Fibroblast of upper back skin (primary cell): ENCODE measurements at places on chromosomes 5 and 9.

DNA sequence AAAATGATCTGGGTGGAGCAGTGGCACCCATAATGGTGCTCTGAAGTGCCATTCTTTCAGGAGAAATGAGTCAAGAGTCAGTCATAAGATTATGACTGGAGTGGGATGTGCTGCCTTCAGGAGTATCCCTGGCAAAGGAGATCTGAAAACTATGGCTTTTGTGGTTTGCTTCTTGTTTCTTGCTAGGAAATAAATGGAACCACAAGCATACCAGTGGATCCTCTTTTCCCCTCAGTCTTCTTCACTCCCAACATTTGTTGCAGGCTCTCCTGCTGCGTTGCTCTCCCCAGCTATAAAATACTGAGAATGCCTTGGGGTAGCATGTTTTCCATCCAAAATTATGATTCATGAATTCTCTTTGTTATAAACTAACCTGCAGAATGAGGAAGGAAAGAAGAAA, 199.1 kb downstream of the NNT start:
- peak; percentile 91 for DNase-seq

DNA sequence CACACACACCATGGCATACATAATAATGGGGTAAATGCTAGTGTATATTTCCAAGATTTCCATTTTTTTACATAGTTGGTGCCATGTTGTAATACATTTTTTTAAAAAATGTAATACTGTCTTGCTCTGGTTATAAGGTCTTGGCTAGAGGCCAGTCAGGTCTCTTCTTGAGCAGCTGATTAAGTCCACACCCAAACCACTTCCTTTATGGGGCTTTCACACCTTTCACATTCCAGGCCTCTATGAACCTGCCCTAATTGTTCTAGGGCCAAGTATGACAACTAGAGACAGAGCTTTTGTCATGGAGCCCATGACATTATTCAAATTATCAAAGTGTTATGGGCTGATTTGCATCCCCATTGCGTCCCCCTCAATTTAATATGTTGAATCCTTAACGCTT, 495.6 kb upstream of the CTNND2 start:
- DNase-seq: no peak

DNA sequence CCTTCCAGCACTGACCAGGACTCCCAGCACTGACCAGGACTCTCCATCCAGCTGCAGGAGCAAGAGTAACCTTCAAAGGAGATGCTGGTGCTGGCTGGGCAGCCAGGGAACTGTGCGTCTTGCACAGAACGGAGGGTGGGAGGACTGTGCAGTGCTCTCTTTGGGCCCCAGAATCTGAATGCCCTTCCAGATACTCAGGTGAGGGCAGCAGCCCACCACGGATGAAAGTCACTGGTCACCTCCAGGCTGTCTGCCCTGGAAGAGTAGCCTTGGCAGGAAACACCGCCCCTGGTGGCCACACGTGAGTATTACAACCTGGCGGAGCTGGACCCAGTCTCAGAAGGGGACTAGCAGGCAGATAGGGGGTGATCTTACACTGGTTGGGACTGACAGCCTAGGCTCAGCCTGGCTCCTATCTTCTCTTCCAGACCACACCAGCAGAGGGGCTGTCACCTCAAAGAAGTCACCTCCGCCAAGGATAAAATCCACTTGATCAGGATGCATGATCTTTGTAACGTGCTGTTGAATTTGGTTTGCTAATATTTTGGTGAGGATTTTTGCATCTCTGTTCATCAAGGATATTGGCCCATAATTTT, 4.8 kb upstream of the SARDH start:
- peak; percentile 59 for DNase-seq

DNA sequence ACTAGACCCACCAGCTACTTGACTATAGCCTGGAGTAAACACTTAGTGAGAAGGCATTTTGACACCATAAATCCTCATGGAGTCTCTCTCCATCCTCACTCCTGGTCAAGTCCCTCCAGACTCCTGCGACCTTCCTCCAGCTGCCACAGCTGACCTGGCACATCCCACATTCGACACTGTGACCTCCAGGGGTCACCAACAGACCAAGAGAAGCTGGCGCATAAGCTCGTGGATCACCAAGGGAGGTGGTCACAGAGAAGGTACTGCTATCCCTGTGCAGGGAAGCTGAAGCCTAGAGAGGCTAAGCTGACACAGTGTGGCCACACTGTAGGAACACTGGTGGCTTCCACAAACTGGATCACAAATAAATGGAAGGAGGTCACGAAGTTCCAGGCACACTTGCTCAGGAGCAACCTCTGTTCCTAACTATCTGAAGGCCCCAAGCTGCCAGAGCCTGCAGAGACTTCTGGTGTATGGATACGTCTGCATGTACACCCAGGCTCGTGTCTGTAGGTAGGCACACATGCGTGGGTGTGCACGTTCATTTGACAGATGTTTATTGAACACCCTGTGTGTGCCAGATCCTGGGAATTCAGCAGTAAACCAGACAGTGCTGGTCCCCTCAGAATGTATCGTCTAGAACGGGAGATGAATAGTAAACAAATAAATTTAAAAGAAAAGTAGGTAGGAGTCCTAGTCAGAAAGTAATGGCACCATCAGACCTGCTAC, 104.4 kb downstream of the C5orf15 start:
- DNase-seq: no peak

GRCh38 chr9:83198371-83198770, 135.4 kb upstream of the RASEF start:
- DNase-seq: no peak

DNA sequence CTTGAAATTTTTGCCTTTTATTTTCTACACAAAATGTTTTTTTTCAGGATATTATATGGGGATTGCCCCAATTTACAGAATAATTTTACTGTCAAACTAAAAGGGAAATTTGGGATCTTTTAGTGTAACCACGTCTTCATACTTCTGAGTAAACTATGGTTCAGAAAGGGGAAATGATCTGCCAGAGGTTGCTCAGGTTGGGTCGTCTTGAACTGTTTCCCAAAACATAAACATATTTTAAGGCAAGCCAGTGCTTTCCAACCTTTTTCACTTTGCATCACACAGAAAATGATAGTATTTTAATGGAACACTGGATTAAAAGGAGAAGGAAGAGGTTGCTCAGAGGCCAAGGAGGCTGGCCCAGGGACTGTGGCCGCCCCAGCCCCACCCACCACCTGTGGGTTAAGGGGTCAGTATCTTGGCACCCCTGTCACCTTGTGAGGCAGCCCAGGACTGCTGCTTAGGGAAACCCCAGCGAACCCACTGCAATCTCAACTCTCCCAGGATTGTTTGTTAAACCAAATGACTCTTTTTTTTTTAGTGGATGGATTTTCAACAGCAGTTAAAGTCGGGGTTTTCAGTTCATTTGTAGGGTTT, 142.7 kb upstream of the DHFR start:
- DNase-seq: no peak

GRCh38 chr5:22250528-22250927, 602.6 kb downstream of the CDH12 start:
- DNase-seq: no peak

- peak; percentile 19 for DNase-seq
These were observed 80.6 kb downstream of the FBXO4 start for GRCh38 chr5:42005561-42006153.

GRCh38 chr5:3122985-3123762, 371.7 kb upstream of the IRX2 start:
- DNase-seq: no peak

- no peak for DNase-seq
These were observed 47.2 kb upstream of the KCNMB1 start for GRCh38 chr5:170436335-170436734.

DNA sequence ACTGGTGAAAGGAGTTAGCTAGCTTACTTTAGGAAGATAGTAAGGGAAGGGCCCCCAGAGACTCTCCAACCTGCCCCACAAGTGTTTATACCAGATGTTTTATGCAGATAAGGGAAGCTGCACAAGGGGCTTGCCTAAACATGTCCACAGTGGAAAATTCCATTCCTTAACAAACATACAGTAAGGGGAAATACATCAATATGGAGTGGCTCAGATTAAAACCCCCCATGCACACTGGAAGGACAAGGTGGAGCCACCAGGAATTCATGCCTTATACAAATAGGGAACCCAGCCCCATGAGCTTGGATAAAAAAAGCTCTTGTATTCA, 106.3 kb upstream of the GPBP1 start:
- DNase-seq: peak; percentile 3

DNA sequence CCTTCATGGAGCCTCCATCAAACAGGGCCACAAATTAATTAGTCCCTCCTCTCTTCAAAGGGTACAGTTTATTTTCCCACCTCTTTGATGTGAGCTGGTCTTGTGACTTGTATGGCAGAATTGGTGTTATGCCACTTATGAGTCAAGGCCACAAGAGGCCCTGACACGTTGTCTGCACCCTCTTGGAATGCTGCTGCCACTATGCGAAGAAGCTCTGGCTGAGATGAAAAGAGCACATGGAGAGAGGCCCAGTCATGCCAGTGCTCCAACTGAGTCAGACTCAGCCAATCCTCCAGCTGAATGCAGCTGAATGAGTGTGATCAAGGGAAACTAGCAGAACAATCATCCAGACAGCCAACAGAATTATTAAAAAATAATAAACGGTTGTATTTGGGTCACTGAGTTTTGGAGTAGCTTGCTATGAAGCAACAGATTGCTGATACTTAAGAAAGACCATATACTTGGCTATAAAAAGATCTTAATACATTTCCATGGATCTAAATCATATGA, 128.3 kb downstream of the MARCHF11 start:
- no peak for DNase-seq

DNA sequence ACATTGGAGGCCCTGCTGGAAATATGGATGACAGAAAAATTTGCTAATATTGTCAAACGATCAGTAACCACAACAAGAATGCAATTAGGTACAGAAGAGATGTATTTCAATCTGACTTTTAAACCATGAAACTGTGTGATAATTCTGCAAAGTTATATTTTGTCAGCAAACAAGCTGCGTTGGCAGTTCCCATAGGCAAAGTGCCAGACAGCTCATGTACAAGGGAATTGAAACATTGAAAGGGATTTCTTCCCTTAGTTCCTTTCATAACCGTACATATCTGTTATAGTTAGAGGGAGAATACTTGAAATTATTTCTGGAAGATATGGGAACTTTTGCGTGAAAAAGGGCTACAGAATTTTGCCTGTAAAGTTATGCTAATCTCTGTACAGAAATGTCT, 419.4 kb upstream of the PTGER4 start:
- DNase-seq: peak; percentile 3

- DNase-seq: peak; percentile 1
These were observed 2010.0 kb upstream of the WWC1 start for GRCh38 chr5:166281433-166281832.

DNA sequence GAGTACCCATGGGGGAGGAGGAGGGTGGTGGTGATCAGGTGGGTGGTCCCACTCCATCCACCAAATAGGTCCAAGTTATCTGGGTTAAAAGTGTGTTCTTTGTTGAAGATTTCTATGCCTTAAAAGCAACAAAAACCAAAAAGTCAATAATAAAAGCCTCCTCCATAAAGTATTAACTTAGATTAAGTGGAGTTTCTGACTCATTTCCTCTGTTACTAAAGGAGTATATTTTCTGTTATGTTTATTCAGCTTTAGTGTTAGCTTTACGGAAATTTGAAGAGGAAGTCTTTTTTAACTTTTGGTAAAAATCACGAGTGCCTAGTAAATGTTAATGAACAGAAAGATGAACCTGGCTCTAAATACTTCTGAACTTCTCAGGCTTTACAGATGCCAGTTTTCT, 17.8 kb downstream of the FBXO38 start:
- DNase-seq: no peak

- peak; percentile 39 for DNase-seq
These were observed 38.0 kb upstream of the LRRC14B start for GRCh38 chr5:153256-153655.

DNA sequence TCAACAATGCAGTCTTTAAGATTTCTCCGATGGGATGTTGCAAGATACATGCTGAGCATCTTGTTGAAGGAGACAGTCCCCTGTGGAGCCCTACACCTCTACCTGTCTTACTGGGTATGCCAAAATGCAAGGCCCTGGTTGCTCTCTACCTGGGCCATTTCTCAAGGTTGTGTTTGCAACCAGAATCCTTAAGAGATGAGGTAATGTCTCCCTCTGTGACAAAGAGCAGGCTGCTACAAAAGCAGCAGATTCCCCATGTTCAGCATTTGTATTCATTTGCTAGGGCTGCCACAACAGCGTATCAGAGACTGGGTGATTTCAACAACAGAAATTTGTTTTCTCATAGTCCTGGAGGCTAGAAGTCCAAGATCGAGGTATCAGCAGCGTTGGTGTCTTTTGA, 138.4 kb upstream of the RPS23 start:
- DNase-seq: no peak

DNA sequence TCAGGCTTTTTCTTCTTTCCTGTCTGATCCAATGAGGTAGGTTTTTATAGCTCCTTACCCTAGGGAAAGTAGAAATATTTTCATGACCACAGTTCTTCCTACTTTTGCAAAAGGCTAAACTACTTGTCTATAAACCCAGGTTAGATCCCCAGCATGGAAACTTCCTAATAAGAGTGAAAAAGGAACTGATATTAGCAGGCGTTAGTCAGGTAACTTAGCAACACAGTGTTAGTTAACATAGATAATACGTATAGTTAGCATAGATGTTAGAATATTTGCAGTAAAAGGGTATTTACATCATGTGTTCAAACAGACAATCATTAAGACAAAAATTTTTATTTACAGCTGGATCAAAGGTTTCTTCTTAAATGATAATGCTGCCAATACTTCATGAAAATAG, 162.9 kb upstream of the DAB2 start:
- DNase-seq: no peak

DNA sequence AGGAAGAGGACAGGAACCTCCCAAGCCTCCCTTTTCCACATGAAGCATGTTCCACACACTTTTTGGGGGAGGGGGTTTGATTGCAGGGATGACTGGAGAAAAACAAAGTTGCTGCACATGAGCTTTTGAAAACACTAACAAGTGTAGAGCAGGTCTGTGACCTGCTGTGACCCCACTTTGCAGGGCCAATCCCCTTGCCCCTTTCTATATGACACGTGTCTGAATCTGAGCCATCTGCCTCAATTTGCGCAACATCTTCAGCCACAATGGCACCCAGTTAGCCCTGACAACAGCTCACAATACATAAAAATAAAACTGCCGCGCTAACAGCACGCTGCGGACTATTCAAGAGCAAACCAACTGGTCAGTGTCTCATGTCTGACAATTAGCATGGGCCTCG, 227.8 kb upstream of the TBCA start:
- no peak for DNase-seq

GRCh38 chr9:88737876-88738275, 202.9 kb downstream of the NXNL2 start:
- peak; percentile 41 for DNase-seq

- no peak for DNase-seq
These were observed 124.6 kb downstream of the ATP10B start for GRCh38 chr5:160727296-160727997.

DNA sequence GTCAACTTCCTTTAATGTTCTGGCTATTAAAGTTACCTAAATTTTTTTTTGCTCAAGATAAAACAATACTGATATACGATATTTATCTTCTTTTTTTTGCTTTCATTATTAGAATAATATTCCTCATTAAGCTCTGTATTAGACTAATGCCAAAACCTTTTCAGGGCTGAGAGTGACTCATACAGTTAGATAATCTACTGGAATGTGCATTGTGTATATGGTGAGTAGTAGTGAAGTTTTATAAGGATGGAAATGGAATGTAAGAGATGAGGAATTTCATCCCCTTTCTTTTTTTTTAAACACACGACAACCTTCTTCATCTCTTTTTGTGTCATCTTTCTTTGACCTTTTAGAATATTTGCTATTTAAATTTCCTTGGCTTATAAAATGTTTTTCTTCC, 268.6 kb downstream of the ISL1 start:
- peak; percentile 34 for DNase-seq
